Spinal cord (tissue), 10 donors: ENCODE measurements at places on chromosomes 6 and 20. TPM values are rescaled to one million over a fixed set of nuclear protein-coding genes. Genes with fewer than 3 reads are reported as not detected.
A peak's percentile ranks its signal among the peaks of the same experiment; 100 is the strongest.

The PGBD1 gene
- total RNA-seq, result 11.5 TPM

GRCh38 chr6:168129292-168130167, 50.5 kb upstream of the FRMD1 start:
- no peak overlapping the region for H3K27ac ChIP-seq
- no peak overlapping the region for H3K4me3 ChIP-seq
- peaks cover 4% of the 10 kb centered on the region for H3K36me3 ChIP-seq
- no peak for DNase-seq

DNA sequence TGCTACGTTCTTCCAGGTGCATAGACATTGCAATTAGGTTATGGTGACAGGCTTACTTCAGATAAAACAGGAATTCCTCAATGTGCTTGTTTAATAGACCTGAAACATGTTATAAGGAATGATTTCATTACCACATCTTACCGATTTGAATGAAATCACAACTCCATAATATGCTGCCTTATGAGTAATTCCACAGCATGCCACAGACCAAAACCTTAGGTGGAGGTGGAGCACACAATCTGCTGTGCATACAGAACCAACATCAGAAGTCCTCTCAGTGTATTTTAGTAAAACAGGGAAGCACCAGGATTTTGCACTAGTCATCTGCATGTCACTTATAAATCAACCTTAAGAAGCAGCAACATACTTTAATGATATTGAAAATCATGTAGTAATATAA, 148.9 kb upstream of the TSHZ2 start:
- no peak overlapping the region for H3K4me3 ChIP-seq
- DNase-seq, result no peak
- no peak overlapping the region for H3K27ac ChIP-seq

- no peak overlapping the region for H3K27ac ChIP-seq
- no peak for DNase-seq
- no peak overlapping the region for H3K4me3 ChIP-seq
- H3K4me1 ChIP-seq, result no peaks in the 10 kb centered on the region
- H3K27me3 ChIP-seq, result no peaks in the 10 kb centered on the region
Measured at GRCh38 chr6:143811501-143812157, 31.5 kb upstream of the LTV1 start.

GRCh38 chr6:34316431-34317171, 67.8 kb upstream of the SMIM29 start:
- no peaks in the 10 kb centered on the region for H3K27me3 ChIP-seq
- no peak for DNase-seq
- H3K4me1 ChIP-seq, result no peaks in the 10 kb centered on the region
- peaks cover 4% of the 10 kb centered on the region for H3K36me3 ChIP-seq
- H3K4me3 ChIP-seq, result no peak overlapping the region

DNA sequence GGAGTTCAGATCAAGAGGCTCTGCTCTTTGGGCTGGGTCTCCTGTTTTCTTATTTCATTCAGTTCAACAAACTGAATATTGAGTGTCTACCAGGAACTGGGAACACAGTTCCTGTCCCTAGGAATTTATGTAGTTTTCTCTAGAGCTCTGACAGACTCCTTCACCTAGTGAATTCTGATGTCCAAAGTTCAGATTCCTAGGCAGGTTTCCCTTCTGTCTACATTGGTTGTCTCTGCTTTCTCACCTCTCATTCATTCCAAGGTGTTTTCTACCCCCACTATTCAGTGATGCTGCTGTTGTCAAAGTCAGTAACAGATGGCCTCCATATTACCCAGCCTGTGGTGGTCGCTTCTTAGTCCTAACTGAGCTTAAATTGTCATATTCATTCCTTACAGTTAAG, 4.4 kb downstream of the SMIM13 start:
- H3K27ac ChIP-seq, result no peak overlapping the region
- no peak overlapping the region for H3K4me3 ChIP-seq
- peaks cover 3% of the 10 kb centered on the region for H3K36me3 ChIP-seq
- H3K4me1 ChIP-seq, result peaks cover 8% of the 10 kb centered on the region
- H3K27me3 ChIP-seq, result no peaks in the 10 kb centered on the region

GRCh38 chr6:13671548-13672127, 40.0 kb downstream of the RANBP9 start:
- DNase-seq, result no peak
- H3K27ac ChIP-seq, result no peak overlapping the region
- no peaks in the 10 kb centered on the region for H3K27me3 ChIP-seq
- H3K4me1 ChIP-seq, result no peaks in the 10 kb centered on the region
- H3K36me3 ChIP-seq, result no peaks in the 10 kb centered on the region
- H3K4me3 ChIP-seq, result no peak overlapping the region

DNA sequence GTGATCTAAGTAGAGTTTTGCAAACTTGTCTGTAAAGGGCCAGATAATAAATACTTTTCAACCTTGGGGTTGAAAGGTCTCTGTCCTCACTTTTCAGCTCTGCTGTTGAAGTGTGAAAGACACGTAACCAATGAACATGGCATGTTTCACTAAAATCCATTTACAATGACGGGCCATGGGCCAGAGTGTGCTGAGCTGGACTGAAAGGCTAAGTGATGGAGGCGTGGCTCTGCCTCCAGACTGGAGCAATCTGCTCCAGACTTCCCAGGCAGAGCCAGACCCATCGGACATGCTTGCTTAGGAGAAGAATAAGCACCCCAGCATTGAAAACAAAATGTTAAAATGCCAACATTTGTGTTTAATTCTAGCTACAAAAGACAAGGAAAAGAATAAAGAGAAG, 41.4 kb downstream of the SCAND1 start:
- DNase-seq, result no peak
- no peaks in the 10 kb centered on the region for H3K4me1 ChIP-seq
- H3K27me3 ChIP-seq, result no peaks in the 10 kb centered on the region
- H3K4me3 ChIP-seq, result no peak overlapping the region

DNA sequence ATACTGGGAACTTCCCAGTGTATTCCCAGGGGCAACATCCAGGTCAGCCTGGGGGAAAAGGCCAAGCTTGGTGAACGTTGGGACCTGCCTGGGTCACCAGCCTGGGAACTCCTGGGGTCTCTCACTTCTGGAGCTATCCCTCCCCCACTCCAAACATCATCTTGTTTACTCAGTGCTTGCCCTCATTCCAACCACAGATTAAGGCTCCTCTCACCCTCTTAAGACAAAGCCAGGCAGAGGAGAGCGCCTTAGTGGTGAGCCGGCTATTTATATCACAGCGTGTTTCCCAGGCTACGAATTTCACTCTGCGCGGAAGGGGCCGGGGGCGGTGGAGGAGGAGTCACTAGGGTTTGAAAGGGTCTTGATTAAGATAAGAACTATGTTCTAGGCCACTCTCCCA, 12.1 kb downstream of the PRPH2 start:
- no peak overlapping the region for H3K4me3 ChIP-seq
- H3K36me3 ChIP-seq, result no peaks in the 10 kb centered on the region
- peaks cover 9% of the 10 kb centered on the region for H3K4me1 ChIP-seq
- H3K27me3 ChIP-seq, result no peaks in the 10 kb centered on the region
- no peak overlapping the region for H3K27ac ChIP-seq

DNA sequence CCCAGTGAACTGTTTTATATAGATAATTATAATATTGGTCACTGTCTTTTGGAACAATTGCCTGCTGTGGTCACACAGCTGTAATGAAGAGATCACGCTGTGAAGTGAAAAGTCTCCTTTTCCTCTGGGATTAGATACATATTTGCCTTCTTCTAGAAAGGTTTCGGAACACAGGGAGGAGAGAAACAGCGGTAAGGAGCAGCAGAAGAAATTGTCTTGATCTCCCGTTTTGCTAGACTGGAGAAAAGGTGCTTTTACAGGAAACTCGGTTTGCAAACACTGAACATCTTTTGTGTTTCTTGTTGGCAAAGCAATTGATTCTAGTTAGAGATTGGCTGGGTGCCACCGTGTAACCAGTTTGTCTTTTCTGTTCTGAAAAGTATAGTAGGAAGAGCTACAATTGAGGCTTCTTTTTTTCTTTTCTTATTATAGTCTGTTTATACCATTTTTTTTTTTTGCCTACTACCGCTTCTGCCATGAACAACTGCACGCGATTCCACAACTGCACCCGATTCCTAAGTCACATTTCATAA, 404.1 kb upstream of the ID4 start:
- H3K36me3 ChIP-seq, result no peaks in the 10 kb centered on the region
- H3K4me3 ChIP-seq, result no peak overlapping the region
- H3K27ac ChIP-seq, result peak overlapping the region; percentile 52
- H3K4me1 ChIP-seq, result no peaks in the 10 kb centered on the region

DNA sequence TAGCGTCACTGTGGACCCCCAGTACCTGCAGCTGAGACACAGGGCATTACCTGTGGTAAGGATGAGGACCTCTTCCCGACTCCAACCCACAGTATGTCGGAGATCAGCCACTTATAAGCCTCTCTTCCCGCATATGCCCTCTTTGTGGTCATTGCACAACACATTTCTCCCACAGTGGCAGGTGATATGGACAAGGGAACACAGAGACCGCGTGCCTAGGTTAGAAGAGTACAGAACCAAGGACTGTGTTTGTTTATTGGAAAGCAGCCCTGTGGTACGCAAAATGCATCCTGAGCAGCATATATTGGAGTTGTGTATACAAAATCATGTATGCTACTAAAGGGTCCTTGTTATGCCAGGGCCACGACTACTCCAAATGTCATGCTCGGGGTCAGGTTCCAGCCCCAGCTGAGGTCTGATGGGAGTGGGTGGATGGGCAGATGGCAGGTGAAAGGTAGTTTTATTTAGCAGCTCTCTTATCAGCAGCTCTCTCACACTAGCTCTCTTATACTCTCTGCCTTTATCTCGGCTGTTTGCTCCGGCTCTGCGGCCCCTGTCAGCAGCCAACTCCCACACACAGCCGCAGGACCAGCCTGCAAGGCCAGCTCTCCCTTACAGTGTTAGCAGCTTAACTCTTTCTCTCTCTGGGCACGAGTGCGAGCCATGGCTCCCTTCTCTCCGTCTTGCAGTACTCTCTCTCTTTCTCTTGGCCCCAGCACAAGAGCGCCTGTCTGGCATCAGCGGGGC, 569.0 kb downstream of the KIF16B start:
- no peak for DNase-seq
- no peaks in the 10 kb centered on the region for H3K27me3 ChIP-seq
- H3K36me3 ChIP-seq, result no peaks in the 10 kb centered on the region
- H3K4me3 ChIP-seq, result no peak overlapping the region
- no peak overlapping the region for H3K27ac ChIP-seq
- H3K4me1 ChIP-seq, result peaks cover 4% of the 10 kb centered on the region

- no peaks in the 10 kb centered on the region for H3K27me3 ChIP-seq
- H3K4me3 ChIP-seq, result no peak overlapping the region
- H3K27ac ChIP-seq, result no peak overlapping the region
- DNase-seq, result no peak
- H3K4me1 ChIP-seq, result no peaks in the 10 kb centered on the region
Measured at GRCh38 chr6:122555561-122555960, 54.6 kb upstream of the PKIB start.

DNA sequence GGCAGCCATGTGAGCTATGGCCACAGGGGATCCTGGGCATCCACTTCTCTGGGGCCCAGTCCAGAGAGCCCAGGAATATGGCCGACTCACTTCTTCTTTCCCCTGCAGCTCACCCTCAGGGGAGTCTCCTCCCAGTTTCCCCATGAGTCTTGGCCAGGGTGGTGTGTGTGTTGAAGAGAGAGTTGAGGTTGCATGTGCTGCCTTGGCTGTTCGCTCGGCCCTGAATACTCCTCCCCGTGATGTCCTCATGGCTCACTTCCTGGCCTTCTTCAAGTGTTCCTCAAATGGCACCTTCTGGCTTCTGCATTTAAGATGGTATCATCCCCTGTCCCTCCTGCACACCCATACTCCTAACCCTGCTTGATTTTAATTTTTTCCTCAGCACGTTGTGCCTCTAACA, 3.2 kb upstream of the TREML1 start:
- no peaks in the 10 kb centered on the region for H3K36me3 ChIP-seq
- H3K4me3 ChIP-seq, result no peak overlapping the region
- DNase-seq, result no peak
- peaks cover 4% of the 10 kb centered on the region for H3K4me1 ChIP-seq
- H3K27me3 ChIP-seq, result no peaks in the 10 kb centered on the region

GRCh38 chr20:47974234-47974878, 189.1 kb upstream of the SULF2 start:
- H3K27me3 ChIP-seq, result peaks cover 9% of the 10 kb centered on the region
- no peaks in the 10 kb centered on the region for H3K36me3 ChIP-seq
- H3K4me3 ChIP-seq, result no peak overlapping the region
- H3K4me1 ChIP-seq, result peaks cover 54% of the 10 kb centered on the region
- H3K27ac ChIP-seq, result no peak overlapping the region
